ENCODE measurements at places on chromosomes 5 and 9.
A peak's percentile ranks its signal among the peaks of the same experiment; 100 is the strongest.

DNA sequence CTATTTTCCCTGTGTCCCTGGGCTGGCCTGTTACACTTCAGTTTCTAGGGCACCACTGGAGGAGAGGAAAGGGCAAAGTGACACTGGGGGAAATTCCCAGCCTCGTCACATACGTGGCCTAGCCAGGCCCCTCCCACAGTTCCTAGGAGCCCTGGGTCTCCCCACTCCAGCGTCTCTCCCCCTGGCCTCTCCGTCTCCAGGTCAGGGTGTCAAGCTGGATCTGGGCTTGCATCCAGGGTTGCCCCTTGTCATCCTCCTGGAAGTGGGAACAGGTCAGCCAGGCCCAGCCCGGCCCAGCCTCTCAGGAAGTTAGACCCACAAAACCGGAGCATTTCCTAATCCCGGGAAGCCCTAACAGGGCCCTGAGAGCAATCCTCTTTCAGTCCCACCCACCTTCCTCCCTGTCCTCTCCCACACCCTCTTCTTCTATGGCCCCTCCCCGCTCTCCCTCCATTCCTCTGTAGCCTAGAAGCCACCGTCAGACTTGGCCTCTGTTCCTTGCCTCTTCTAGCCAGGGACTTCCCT lies 4.7 kb upstream of the TNIP1 start:
- no peak for DNase-seq

- no peak for DNase-seq
Observed at GRCh38 chr9:134597957-134598883, 43.4 kb upstream of the COL5A1 start.

DNA sequence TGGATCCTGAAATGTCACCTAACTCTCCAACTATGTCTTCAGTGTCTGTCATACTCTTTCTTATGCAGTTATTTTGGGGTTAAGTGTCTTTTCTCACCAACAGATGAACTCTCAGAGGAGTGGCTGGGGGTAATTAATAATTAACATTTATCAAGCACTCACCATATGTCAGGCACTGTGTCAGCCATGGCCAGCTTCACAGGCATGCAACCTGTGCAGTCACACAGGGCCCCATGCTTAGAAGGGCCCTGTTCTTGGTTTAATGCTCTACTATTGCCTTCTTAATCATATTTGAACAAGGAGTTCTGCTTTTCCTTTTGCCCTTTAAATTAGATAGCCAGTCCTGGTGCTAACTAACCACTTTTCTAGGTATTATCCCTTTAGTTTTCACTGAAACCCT lies 3.4 kb upstream of the GRPEL2 start:
- DNase-seq, result no peak

DNA sequence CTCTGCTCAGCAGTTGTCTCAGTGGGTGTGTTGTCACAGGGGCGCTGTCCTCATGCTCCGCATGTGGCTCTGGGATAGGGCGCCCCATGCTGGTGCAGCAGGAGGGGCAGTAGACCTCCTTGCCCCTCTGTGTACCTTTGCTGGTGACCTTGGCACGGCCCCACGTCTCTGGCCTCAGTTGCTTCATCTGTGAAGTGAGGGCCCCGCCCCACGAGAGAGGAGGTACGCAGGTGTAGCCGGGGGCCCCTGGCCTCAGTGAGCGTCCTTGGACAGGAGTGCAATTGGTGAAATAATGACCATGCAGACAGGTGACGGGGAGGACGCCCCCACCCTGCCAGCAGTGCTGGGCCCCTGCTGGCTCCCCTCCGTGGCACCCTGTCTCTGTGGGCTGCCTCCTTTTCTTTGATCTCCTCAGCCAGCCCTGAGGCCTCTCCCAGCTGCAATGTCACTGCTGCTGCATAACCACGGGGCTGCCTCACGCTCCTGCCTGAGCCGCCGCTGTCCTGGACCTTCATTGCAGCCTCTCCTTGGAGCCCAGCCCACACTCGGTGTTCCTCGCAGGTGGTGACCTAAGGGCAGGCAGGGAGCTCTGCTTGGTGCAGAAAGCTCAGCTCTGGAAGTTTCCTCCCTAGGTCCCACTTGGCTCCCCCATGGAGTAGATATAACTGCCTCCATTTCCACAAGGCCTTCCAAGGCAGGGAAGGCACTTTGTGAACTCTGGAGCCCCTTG lies 57.3 kb downstream of the PHF2 start:
- DNase-seq, result no peak

DNA sequence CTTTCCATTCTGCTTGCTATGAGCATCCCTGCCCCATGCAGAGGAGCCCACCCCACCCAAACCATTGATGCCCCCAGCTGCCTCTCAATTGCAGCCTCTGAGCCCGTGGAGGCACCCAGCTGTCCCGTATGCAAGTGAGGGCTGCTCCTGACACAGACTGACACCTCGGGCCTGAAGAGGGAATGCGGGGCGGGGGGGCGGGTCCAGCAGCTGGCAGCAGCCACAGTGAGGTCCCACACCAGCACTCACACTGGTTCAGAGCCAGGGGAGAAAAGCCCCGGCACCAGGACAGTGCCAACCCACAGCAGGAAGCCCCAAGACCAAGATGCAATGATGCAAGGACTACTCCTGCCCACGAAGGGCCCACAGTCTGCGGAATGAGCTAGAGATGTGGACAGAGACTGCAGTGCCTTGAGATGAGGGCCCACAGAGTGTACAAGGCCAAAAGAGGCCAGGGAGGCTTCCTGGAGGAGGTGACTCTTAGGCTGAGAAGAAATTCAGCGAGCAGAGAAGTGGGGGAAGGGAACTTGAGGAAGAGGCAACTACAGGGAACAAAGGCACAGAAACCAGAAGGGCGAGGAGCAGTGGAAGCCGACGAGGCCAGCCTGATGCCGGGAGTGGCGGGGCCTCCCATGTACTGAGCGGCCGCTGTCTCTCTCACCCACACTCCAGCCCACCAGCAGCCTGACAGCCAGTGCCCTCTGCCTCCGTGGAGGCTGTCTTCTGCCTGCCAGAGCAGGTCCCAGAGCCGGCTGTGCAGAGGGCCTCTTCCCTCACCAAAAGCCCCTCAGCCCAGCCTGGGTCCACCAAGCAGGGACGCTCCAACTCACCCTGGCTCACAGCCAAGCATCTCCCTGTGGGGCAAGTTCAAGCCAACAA lies 9.2 kb downstream of the EEIG1 start:
- no peak for DNase-seq

DNA sequence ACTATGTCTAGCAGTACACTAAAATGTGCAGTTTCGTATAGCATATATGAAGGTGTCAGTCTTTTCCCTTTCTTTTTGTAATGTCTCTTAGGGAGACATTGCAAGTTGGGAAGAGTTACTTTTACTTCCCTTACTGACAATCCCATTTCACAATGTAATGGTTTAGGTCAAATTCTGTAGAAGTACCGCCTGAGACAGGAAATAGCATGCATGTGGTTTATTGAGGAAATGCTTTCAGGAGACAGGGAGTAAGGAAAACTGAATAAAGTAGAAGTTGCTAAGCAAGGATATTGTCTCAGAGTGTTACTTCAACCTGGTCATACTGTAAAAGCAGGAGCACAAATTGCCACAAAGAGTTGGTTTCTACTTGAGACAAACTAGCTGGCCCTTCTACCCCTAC lies 32.1 kb upstream of the MSANTD3 start:
- DNase-seq, result peak; percentile 12

DNA sequence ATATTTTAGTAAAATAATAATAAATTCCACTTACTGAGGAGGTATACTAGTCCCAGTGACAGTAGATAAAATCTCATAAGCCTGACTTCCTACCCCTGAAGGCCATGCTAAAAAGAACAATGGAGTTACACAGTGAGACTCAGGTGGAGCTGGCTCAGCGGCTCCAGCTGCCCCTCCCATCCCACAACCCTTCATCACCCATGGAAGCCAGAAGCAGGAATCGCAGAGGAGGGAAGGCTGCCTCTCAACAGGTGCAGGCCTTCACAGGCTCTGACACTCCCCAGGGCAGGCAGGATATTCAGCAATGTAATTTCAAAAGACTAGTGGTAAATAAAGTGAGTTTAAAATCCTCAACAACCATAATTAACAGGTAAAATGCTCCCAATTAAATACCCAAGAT lies 67.5 kb downstream of the FANCC start:
- DNase-seq, result no peak

- peak; percentile 61 for DNase-seq
Observed at GRCh38 chr9:15317836-15318235, 10.8 kb upstream of the TTC39B start.

DNA sequence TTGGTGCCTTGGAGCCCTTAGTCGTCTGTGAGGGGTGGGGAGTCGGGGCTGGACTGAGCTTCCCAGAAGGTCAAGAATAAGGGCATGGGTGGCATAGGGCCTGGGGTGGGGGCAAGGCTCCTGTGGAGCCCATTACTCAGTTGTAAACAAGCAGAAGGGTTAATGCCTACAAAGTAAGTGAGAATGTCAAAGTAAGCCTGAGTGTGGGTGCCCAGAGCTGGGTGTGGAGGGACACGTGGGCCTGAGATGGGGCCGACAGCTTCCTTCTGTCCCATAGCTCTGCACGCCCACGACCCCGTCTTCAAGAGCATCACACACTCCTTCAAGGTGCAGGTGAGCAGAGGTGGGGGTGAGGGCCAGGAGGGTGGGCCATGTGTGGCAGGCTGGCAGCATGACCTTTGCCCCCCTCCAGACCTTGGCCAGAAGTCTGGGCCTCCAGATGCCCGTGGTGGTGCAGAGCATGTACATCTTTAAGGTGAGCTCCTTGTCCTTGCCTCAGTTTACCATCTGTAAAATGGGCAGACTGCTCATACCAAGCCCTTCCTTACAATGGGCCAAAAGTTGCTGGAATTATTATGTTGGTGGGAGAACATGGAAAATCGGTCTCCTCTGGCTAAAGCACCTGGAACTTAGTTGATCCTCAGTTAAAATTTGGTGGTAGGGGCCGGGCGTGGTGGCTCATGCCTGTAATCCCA lies 11.1 kb downstream of the DOLK start:
- DNase-seq, result no peak

- DNase-seq, result peak; percentile 97
Observed at GRCh38 chr9:132042324-132042723, 37.3 kb downstream of the MED27 start.

GRCh38 chr5:133396814-133397213 lies 215.5 kb downstream of the FSTL4 start:
- no peak for DNase-seq

DNA sequence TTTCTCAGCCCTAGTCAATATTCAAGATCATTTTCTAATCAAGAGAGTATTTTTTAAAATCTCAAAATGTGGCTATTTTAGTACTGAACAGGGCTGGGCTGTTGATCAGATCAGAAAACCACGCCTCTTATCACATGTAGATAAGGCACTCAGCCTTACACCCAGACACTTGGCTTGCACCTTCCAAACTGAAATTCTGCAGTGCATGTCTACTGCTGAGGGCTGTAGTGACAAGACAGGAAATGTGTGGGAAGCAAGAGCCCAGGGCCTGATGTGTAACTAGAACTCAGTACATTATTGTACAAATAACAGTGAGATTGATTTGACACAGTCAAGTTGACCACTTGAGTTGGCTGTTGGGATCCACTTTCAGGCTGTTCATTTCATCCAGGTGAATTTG lies 48.6 kb downstream of the UBE2QL1 start:
- no peak for DNase-seq

Measured in HCEC 1CT (cell line).